Osteocyte (in vitro differentiated cells): ENCODE measurements at places on chromosomes 6 and 20.

GRCh38 chr20:63828951-63829350 is 2.1 kb downstream of the ZBTB46 start:
- DNase-seq: no peak

GRCh38 chr6:40425192-40425919 is 161.8 kb downstream of the LRFN2 start:
- DNase-seq: no peak

DNA sequence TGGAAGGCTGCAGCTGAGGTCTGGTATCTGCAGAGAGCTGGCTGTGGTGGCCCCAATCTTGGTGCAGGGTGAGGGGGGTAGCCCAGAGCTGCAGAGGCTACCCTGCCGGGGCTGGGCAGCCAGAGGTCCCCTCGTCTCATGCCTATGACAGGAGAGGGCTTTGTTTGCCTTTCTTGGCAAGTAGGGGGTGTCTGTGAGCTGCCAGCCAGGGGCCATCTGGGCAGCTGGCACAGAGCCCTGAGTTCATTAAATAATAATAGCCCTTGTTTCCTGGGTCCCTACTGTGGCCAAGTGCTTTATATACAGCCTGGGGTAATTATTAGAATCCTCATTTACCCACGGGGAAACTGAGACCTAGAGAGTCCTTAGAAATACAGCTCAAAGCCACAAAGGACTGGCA is 66.6 kb downstream of the EZR start:
- no peak for DNase-seq

- DNase-seq: no peak
Measured at GRCh38 chr6:77466451-77467437, 3.5 kb upstream of the HTR1B start.

DNA sequence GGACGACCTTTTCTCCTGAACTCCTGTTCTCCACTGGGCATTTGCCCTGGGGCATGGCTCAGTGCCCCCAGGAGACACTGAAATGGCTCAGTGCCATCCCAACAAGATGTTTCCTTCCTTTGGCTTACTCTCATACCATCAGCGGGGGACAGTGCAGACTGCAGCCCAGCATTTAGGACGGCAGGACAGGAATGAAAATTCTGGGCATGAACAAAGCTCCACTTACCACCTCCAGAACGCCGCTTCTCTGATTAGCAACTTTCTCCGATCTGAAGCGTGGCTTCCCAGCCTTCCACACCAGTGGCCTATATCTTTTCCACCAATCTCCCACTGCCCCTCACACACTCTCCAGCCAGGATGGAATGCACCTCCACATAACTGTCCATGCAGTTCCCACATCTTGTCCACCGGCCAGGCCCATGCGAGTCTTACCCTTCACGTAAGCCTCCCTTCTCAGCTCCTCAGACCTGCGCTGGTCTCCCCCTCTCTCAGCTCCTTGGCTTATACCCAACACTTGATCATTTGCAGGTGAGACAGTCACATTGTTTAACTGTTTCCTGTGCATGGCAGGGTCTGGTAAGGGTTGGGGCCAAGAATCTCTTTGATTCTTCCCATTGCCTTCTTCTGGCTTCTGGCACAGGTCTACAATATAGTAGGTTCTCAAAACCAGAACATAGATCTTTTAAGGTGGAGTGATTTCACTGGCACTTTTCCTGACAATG is 114.5 kb downstream of the FYN start:
- DNase-seq: no peak

DNA sequence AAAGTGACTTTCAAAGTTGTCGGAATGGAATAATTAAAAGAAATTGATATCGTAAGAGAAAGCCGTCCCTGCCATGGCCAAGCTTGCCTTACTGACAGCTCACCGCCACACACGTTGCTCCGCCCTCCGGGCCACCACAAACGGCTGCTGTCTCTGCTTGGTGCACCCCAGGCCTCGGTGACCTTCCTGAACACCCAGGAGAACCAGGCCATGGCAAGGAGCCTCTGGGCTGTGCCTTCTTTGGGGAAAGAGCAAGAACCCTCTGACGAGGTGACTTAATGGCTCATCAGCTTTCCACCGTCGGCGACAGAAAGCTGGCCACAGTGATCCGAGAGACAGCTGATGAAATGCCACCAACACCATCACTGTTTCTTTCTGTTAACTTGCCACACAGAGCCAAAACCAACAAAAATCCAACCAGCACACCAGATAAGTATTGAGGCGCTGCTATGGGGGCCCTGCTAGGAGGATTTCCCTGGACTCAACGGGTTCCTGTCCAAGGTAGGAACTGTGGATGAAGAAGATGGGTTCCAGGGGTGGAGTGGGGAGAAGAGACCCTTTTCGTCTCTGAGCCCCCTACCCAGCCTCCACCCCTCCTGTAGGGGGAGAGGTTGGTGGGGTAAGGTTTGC is 61.4 kb downstream of the NPEPL1 start:
- DNase-seq: peak; percentile 79

DNA sequence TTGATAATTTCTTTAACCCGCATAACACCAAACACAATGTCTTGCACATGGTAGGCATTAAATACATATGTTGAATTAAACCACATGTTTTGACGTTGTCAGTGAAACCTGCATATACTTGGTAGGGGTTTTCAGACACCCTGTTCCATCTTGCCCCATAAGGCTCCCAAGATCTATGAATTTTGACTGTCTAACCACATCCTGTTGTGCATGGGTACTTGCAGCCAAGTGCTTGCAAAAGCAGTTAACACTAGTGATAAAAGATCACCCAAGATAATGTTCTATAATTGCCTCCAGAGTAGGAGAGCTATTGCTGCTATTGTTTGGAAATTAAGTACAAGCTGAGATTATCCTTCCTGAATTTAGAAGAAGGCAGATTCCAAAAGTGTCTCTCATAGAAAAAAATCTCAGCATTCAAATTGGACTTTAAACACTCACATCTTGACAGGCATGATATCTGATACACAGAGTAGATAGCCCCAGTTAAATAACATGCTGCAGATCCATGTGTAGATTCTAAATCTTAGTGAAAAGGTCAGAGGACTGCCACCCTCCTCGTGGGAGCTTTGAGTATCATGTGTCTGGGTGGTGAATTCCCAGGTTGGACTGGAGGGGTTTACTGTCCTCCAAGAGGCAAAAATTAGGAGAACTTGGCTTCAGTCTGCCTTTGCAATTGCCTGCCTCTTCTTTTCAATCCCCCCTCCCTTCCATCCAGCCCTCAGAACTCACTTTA is 25.8 kb upstream of the CCN6 start:
- DNase-seq: no peak

- DNase-seq: no peak
Measured at GRCh38 chr6:24909241-24910216, 26.2 kb downstream of the RIPOR2 start.

DNA sequence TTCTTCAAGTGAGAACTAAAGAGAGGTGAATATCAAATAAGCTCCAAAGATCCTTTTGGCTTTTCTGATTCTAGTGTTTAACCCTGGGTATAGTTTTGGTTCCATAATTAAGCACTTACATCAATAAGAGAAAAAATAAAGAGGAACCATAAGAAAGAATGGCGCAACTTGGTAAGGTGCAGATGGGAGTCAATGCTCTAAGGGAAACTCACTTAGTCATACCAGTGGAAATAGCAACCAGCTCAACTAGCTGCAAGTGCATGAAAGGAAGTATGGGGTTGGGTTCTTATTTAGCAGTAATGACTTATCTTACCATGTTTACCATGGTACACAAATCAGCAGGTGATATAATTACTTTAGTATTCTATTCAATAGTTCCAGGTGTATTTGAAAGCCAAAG is 296.5 kb upstream of the RUNX2 start:
- no peak for DNase-seq

DNA sequence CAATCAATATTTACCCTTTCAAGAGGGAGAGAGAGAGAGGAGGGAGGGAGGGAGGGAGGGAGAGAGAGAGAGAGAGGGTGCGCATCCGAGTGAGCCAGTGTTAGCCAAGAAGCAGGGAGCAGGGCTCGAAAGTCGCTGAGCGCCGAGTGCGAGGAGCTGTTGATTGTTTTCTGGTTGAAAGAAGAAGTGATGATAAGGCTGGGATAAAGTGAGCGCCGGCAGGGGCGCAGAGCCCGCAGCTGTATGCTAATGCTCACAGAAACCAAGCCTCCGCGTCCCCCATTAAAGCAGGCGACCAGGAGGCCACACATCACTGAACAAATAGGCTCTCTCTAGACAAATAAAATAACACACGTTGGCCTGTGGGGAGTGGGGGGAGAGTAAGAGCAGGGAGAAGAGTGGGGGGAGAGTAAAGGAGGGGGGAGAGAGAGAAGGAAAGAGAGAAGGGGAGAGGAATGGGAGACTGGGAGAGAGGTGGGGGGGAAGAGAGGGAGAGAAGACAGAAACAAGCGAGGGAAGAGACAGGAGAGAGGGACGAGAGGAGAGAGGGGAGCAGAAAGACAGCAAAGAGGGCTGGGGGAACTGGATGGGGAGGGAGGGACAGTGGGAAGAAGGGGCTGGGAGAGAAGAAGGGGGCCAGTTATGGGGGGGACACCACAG is 5.0 kb upstream of the INSM1 start:
- DNase-seq: no peak

- DNase-seq: no peak
Measured at GRCh38 chr20:39778847-39779604, 816.9 kb downstream of the DHX35 start.

GRCh38 chr6:47162793-47163192 is 120.7 kb upstream of the ADGRF1 start:
- DNase-seq: no peak

- no peak for DNase-seq
Measured at GRCh38 chr6:170388113-170388512, 81.6 kb downstream of the FAM120B start.

- DNase-seq: no peak
Measured at GRCh38 chr6:56245903-56246351, 1.5 kb downstream of the COL21A1 start.

- no peak for DNase-seq
Measured at GRCh38 chr20:37389844-37390275, 43.9 kb downstream of the SRC start.

DNA sequence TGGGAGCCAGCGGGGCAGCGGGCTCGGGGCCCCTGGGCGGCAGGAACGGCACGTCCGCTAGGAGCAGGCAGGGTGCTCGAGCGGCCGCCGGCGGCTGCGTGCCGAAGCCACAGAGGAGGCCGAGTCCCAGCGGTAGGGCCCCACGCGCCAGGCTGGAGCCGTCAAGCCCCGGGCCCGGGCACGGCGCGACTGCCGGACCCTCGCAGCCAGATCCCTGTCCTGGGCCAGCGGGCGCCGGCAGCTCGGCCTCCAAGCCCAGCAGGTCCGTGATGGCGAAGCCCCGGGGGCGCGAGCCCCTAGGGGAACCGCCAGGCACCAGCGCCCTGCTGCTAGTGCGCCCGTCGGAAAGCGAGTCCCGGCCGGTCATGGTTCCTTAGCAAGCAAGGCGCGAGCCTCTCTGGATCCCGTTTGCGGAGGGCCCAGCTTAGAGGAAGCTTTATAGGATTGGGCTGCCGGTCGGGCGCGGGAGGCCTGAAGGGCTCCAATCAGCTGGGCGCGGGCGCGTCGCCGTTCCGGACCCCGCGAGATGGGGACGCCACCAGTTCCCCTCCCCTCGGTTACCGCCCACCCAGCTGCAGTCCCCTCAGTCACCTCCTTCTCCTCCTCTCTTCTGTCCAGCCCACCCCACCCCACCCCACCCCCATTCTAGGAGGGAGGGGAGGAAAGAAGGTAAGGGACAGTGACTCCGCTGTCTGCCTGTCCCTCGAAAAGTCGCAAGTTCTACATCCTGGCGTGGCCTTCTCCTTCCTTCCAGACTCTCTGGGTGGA is at the start of gene VSX1:
TSS of gene VSX1 (minus strand) at position 412 of the 768 bp plus-strand sequence. CDS start at position 367, 45 bp downstream.
- peak; percentile 81 for DNase-seq

DNA sequence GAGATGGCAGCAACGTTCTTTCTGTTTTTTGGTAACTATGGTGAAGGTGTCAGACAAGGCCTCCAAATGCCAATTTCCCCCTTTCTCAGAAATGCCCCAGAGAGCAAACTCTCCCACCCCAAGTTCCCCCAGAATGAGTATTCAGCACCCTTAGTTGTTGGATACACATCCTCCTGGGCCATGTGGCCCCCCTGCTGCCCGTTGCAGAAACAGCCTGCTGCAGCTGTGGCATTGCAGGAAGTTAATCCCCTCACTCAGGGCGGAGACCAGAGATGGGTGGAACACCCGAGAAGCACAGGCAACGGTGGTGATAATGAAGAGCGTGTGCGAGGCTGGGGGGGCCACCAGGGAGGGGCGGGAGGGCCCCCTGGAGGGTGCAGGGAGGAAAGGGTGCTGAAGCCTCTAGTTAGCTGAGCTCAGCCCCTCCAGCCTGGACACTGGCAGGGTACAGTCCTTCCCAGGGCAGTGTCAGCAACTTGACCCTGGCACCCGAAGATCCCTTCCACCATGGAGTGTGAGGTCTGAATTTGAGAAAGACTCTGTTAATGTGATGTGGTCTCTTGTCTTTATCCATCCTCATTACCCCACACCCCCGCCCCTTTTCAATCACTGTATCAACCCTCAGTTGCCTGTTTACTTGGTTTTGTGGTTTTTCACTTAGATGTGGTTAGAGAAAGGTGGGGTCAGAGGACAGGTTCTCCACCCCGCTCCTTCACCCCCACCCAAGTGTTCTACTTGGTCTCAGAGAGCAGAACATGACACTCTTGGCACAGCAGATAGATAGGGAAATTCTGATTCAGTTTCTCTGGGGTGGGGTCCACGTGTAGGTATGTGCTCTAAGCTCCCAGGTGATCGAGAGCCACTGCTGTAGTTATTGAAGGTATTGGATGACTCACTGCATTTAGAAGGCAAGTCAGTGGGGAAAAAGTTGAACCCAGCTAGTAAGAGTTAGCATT is 208.8 kb upstream of the SUPT3H start:
- no peak for DNase-seq

- DNase-seq: no peak
Measured at GRCh38 chr20:20786428-20786827, 74.0 kb upstream of the RALGAPA2 start.

DNA sequence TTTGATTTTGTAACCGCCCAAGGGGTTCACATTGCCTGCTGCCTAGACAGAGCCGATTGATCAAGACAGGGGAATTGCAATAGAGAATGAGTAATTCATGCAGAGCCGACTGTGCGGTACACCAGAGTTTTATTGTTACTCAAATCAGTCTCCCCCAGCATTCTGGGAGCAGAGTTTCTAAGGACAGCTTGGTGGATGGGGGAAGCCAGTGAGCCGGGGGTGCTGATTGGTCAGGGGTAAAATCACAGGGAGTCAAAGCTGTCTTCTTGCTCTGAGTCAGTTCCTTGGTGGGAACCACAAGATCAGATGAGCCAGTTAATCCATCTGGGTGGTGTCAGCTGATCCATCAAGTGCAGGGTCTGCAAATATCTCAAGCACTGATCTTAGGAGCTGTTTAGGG is 60.0 kb upstream of the EZR start:
- DNase-seq: no peak

- no peak for DNase-seq
Measured at GRCh38 chr20:8362457-8362856, 230.4 kb downstream of the PLCB1 start.

DNA sequence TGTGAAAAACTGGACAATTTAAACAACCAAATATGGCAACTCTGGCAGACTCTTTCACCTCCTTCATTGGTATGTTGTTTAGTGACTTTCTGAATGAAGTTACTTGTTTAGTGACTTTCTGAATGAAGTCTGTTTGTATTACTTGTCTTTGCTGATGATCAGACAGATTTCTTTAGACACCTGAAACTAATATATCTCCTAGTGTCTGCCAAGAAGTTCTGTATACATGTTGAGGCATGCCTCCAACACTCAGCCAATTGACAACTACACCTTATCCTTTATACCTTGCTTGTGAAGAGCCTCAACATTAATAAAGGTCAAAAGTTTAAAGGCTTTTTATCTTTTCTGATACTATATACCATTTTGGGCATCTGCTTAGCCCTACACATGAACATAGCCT is 725.4 kb upstream of the EPHA7 start:
- DNase-seq: no peak
